ENCODE measurements at places on chromosomes 4 and X.

DNA sequence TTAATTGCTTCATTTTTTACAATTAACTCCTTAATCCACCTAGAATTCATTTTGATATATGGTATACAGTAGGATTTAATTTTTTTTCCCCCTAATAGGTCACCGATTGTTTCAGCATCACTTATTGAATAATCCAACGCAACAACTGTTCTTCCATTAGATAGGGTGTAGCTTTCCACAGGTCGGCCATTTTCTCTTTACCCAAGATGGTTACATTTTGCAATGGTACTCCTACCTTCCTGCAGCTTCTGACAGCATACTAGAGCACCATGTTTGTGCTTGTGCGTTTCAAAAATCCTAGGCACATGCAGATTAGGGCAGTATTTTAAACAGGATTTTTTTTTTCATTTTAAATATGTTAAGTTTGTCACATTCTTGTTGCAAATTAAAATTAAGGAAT, 2.3 kb downstream of the LINC00632 start:
- DNase-seq = no peak

- DNase-seq = no peak
Measured at GRCh38 chrX:1239681-1240142, 27.3 kb upstream of the CRLF2 start.

DNA sequence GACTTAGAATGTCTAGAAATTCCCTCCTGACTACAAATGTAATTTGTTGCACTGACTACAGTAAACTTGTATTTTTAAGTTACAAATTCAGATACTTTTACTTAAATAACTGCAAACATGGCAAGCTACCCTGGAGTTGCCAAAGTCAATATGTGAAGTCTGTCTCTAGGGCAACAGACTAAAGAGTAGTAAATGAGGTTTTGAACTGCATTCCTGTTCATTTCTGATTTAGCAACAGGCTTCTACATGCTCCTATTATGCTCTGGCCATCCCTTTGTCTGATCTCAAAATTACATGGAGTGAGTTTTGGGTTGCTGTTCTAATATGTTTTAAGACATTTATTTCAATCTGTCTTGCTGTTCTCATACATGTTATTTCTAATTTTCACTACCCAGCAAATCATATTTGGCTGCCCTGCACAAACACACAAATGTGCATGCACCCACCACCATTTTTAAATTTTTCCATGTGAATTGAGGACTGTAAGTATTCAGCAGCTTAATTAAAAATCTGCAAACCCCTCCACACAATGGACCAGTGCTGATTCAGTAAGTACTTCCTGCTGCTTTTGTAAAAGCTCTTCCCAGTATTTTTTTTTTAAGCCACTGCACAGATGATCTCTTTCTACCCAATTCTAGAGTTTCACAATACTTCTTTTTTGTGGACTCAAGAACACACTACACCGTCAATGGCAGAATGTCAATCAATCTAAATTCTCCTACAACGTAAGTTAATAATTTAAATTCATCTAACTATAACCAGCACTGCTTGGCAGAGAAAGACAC, 26.7 kb downstream of the SH3RF1 start:
- DNase-seq = no peak

DNA sequence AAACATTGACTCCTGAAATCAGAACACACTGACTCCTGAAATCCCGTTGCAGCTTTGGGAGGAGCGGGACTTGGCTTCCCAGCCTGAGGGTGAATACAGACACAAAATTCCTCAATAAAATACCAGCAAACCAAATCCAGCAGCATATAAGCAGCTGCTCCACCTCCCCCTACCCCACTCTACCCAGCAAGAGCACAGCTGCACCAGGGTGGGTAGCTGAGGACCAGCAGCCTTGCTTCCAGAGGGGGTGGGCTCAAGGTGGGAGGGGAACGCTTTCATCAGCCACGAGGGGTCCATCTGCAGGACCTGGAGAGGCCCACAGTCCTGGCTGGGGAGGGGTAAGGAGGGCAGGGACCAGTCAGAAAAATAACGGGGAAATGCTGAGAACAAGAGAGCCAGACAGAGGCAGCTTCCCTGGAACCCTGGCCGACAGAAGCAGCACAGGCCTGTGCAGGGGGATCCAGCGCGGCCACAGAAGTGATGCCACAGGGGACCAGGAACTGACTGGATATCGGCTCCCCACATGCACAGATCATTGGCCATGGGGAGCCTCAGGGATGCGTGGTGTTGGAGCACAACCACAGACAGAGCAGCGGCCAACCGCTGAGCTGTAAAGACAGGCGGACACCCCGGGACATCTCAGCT, 49.8 kb downstream of the FGFRL1 start:
- no peak for DNase-seq

GRCh38 chr4:93346840-93347239, 481.7 kb upstream of the ATOH1 start:
- no peak for DNase-seq

- DNase-seq = no peak
Measured at GRCh38 chr4:140439644-140440142, 12.2 kb upstream of the CLGN start.

DNA sequence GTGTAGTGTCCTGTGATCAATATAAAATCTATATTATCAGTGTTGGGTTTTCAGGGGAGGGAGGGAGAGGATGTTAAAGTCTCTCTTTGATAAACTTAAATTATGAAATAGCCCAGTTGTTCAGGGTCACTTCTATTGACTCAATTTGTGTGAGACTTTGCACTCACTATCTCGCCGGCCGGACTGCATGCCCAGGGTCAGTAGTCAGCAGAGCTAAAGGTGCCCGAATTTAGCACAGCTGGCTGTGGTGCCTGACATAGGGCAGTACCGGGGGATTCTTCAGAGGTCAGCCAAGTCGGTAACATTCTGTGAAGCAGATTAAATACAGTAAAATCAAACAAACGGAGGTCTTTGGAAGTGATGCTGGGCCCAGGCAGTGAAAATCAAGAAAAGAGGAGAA, 19.2 kb downstream of the GABRQ start:
- no peak for DNase-seq

GRCh38 chr4:112063260-112063659, 82.0 kb upstream of the FAM241A start:
- no peak for DNase-seq

DNA sequence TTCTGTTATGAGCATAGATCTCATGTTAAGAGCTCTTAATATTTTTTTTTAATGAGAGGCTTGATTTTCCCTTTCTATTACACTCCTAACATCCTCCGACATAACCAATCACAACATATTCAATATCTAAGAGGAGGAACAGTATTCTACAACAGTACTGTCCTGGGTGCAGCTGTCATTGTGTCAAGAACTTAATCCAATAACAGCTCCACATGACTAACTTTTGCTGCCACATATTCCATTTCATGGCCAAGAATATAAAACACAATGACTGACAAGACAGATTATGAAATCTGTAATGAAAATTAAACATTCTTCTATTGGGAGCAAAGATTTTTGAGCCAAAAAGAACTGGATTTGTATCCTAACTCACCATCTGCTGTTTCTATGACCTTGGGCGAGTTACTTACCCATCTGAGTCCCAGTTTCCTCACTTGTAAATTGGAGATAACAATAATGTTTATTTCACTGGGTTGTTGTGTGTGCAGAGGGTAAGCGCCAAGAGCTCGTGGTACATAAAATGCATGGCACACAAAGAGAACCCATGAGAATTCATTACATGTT, 405.6 kb downstream of the SPRY1 start:
- no peak for DNase-seq

DNA sequence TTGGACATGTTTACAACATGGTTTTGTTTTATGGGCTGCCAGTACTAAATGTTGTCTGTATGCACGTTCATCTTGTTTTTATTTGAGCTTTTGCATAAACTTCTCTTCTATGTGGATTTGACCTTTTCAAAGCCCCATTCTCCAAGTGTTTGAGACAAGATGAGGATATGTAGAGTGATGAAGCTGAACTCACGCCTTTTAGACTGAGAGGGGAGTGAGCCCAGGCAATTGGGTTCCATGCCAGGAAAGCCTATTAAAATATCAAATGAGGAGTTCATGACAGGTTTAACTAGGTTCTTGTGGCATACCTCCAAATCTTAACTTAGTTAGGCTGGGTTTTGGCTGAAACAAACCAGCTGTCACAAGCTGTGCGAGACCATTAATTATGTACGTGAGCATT, 170.4 kb upstream of the LDB2 start:
- DNase-seq = no peak

DNA sequence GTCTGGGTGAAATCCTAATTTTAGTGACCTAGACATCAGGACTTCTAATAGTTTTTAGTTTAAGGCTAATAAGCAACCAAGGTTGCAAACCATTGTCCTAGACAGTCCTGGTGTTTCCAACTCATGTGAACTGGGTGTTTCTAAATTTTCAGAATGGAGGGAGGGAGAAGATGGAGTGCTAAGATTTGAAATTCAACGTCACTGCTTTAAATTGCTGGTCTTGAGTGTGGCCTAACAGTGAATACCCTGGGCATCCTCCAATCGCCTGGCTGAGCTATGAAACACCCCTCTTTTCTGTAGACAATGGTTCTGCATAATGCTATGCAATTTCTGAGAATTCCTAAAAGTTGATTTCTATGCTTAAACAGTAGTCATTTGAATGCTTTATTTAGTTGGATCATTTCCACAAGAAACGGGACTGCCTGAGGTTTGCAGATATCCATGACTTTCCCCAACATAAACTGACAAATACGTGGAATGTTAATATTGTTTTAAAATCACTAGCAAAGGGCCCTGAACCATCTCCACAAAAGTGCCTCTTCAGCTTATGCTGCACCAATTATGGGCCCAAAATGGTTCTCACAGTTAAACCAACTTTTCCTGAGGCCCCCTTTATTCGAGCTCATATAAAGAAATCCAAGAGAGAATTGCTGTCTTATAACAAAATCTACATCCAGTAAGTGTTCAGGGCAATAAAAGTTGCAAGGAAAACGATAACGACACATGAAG, 1.1 kb downstream of the FBXL5 start:
- DNase-seq = no peak

Measured in activated T-helper 1 cell treated with Interleukin-2 at 50 U/mL for 16 hours (primary cell).